Hippocampal formation (tissue), 2 donors: ENCODE measurements at places on chromosomes 3 and 15.

GRCh38 chr3:119301662-119302061 is 7.5 kb downstream of the ARHGAP31 start:
- DNase-seq: no peak

- no peak for DNase-seq
Measured at GRCh38 chr15:52805351-52806283, 15.5 kb upstream of the ONECUT1 start.

- peak; percentile 4 for DNase-seq
Measured at GRCh38 chr3:19543212-19543841, 390.7 kb downstream of the EFHB start.

GRCh38 chr15:84908564-84908963 is 24.1 kb downstream of the SLC28A1 start:
- no peak for DNase-seq

GRCh38 chr3:106206146-106206545 is 337.3 kb upstream of the CBLB start:
- DNase-seq: no peak

DNA sequence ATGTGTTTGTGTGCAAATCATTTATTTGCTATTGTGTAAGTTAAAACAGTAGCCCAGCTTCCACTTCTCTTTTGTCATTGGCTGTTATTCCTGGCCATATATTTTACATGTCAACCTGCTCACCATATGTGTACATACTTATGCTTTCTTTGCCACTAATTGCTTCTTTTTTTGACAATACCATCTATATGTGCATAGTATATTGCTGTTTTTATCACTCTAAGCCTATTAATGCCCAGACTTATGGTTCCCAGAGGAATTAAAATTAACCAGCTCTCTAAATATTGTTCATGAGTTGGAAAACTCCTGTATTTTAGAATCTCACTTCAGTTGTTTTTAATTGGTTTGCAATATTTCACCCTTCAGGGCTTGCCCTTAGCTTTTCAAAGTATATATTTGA is 428.9 kb downstream of the MECOM start:
- DNase-seq: no peak

DNA sequence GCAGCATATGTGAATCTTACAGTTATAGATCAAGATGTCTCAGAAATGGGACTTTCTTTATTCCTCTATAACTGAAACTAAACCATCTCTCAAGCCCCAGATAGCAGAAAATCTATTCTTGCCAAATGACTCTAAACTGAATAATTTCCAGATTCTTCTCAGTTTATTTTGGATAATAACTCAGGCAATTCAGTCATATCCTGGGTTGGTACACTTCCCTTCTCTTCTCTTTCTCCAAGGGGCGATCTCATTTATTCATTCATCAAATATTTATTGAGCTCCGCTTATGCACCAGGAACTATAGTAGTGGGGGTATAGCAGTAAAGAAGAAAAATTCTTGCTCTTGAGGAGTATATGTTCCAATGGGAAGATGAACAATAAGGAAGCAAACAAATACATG is 13.5 kb upstream of the PCOLCE2 start:
- no peak for DNase-seq

- no peak for DNase-seq
Measured at GRCh38 chr15:94015324-94015723, 216.0 kb upstream of the MCTP2 start.

- peak; percentile 2 for DNase-seq
Measured at GRCh38 chr3:26963361-26963743, 340.8 kb downstream of the LRRC3B start.
